ENCODE measurements at places on chromosomes 3 and 15. TPM values are rescaled to one million over a fixed set of nuclear protein-coding genes. Genes with fewer than 3 reads are reported as not detected.

- H3K4me1 ChIP-seq: no peaks in the 10 kb centered on the region
- H3K27ac ChIP-seq: no peak overlapping the region
- H3K4me3 ChIP-seq: no peak overlapping the region
- H3K36me3 ChIP-seq: no peaks in the 10 kb centered on the region
- H3K27me3 ChIP-seq: no peaks in the 10 kb centered on the region
Observed at GRCh38 chr3:81540787-81541186, 220.7 kb downstream of the GBE1 start.

DNA sequence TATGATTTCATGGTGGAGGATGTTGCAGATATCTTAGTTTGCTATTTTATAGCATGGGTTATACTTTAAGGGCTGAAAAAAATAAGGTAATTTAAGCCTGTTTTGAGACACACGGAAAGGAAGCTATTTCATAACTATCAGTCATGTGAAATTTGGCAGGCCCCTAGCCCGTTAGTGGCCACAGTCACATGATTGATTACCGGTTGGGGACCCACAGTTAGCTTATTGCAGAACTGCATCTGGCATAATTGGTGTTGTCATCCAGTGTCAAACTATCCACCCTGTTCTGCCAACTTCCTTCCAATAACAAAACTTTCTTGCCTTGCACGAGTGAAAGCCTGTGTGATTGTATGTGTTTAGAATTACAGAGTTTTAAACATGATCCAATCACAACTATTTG, 35.2 kb downstream of the FNDC3B start:
- no peak overlapping the region for H3K4me3 ChIP-seq
- H3K4me1 ChIP-seq: no peaks in the 10 kb centered on the region
- H3K36me3 ChIP-seq: no peaks in the 10 kb centered on the region
- H3K27me3 ChIP-seq: no peaks in the 10 kb centered on the region
- no peak for DNase-seq
- no peak overlapping the region for H3K27ac ChIP-seq

DNA sequence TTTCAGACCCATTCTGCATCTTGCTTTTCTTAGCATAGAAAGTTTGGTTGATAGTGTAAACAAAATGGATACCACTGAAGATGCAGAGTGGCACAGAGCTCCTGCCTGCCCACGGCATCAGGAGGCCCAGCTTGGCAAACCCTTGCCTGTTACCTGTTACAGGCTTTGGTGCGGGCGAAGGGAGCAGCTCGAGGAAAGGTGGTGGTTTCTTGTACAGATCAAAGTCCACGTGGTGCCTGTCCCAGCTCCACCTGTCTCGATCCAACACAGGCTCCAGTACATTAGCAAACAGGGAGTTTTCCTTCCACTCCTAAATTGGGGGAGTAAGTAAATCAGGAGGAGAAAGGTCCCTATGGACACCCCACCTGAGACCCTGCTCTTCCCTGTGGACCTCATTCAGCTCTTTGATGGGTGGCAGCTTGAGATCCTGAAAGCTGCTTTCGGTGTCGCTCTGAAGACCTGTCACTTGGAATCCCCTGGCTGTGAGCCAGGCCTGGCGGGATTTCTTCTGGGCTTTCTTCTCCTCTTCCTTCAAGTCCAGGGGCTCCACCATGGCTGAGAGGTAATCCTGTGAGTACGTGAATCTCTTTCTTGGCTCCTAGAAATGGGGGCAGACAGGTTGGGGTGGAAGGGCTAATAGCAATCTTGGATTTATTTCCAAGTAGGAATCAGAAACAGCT, 35.7 kb downstream of the ACAD9 start:
- no peak for DNase-seq
- no peak overlapping the region for H3K27ac ChIP-seq
- H3K36me3 ChIP-seq: peaks cover 35% of the 10 kb centered on the region

DNA sequence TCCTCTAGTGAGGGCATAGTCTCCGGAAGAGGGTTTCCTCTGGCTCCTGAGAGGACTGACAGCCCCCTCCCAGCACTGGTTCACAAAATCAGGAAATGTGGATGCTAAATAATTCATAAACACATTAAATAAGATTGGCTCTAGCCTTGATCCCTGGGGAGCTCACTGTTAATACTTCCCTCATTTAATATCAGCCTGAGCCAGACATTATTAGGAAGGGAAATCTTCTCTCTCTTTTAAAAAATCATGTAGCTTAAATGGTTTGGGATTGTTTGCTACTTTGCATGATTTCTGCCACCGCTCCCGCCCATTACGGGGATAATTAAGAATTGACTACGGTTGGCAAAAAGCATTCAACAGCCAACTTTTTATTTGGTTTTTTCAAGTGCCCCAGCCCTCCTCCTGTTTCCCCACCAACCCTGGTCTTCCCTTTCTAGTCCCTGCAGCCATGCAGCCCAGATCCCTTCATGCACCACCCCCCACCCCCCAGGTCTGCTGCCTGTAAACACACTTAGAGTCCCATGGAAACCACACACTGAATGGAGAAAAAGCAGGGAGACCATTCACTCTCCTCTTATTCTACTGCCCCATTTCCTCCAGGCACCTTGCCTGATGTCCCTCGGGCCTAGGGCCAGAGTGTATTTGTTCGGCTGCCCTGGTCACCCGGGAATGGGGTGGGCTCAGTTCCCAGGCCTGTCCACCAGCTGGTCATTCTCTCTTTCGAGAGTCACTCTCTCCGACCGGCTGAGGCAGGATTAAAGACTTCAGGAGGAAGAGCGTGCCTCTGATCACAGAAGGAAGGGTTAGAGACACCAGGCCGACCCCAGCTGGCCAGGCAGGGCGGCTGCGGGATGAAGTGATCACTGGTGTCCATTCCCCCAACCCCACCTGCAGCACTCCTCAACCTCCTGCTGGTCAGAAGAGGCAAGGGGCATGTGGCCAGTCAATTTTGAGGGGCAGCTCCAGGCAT, 45.1 kb downstream of the SEMA5B start:
- no peaks in the 10 kb centered on the region for H3K27me3 ChIP-seq
- H3K36me3 ChIP-seq: no peaks in the 10 kb centered on the region
- no peak overlapping the region for H3K27ac ChIP-seq
- no peak for DNase-seq
- no peak overlapping the region for H3K4me3 ChIP-seq

DNA sequence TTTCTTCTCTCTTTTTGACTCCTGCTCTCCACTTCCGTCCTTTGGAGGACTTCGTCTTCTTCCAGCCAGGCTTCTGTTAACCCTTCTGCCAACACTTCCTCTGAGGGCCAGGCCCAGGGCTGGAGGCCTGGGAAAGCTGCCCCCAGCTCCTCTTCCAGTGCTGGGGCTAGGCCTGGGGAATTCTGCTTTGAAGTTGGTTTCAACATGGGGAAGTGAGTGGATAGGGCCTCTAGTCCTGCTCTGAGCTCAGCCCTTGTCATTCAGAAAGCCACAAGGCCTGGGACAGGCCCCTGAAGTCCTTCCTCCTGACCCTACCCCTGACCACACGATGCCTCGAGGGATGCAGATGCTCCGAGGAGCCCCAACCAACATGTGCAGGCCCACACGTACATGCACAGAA, 53.9 kb upstream of the HERC1 start:
- H3K36me3 ChIP-seq: no peaks in the 10 kb centered on the region
- H3K27me3 ChIP-seq: no peaks in the 10 kb centered on the region
- no peak overlapping the region for H3K4me3 ChIP-seq
- DNase-seq: no peak
- H3K4me1 ChIP-seq: peaks cover 35% of the 10 kb centered on the region

DNA sequence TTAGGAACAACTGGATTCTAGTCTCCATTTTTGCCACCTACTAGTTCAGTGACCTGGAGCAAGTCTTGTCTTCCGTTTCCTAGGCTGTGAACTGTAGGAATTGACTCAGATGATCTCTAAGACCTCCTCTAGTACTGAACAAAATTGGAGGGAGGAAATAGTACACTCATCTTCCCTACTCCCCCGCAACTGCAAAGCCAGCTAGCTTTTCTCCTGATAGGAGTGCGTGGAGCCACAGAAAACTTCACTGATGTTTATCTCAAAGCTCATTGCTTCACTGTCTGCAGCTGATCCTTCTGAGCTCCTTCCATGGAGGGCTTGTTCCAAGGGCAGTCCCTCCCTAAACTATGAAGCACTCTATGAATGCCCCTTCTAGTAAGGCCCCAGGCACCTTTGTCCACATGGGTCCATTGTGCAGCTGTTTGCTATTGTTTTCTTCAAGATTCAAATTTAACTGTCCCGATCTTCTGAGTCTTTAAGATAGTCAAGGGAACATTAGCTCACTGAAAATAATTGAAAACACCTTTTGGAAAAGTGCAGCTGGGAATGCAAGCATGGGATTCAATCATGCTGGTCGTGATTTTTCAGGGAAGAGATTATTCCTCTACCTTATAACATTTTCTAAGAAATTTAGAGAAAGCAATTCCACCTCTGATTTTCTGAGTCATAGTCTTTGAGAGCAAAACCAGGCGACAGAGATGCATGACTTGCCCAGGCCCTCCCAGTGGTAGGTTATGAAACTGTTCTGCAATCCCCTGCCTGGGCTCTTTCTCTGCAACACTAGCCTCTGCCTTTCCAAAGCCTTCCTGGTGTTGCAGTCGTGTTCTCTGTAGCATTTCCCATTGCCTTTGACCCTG, 24.3 kb downstream of the FILIP1L start:
- no peaks in the 10 kb centered on the region for H3K4me1 ChIP-seq
- H3K36me3 ChIP-seq: no peaks in the 10 kb centered on the region
- H3K27me3 ChIP-seq: no peaks in the 10 kb centered on the region
- H3K4me3 ChIP-seq: no peak overlapping the region

DNA sequence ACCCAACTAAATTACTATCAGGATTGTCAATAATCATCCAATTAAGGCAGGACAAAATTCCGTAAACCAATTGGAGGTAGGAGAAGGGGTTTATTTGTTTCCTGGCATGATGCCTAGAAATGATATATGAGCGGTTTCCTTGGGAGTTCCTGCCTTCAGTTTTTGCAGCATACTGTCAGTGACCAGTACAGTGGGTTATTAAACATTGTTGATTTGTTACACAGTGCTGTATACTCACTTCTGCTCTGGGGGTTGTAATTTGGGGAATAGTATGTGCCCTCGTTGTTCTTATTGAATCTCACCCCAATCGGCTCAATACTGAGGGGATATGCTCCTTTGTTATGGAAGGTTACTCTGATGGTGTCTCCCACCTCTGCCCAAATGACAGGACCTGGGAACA, 22.2 kb downstream of the CP start:
- no peak overlapping the region for H3K27ac ChIP-seq
- no peaks in the 10 kb centered on the region for H3K27me3 ChIP-seq
- DNase-seq: no peak
- no peak overlapping the region for H3K4me3 ChIP-seq
- no peaks in the 10 kb centered on the region for H3K36me3 ChIP-seq

DNA sequence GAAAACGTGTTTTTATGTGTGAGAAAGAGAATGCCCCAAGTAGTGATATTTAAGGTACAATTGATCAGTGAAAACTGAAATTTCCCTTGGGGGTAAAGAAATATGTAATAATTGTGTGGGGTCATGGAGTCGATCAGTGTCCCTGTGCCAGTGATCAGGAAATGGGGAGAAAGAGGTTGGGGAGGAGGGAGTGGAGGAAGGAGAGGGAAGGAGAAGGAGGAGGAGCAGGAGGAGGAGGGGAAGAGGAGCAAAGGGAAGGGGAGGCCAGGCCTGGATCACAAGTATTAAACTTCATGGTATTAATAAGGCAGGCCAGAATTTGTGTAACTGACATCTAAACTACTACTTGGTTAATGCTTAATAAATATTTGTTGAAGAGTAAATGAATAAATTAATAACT, 30.4 kb downstream of the THSD4 start:
- no peaks in the 10 kb centered on the region for H3K27me3 ChIP-seq
- H3K27ac ChIP-seq: no peak overlapping the region
- no peaks in the 10 kb centered on the region for H3K36me3 ChIP-seq
- DNase-seq: no peak
- H3K4me1 ChIP-seq: no peaks in the 10 kb centered on the region
- no peak overlapping the region for H3K4me3 ChIP-seq

- no peak overlapping the region for H3K27ac ChIP-seq
- no peak for DNase-seq
- peaks cover 9% of the 10 kb centered on the region for H3K4me1 ChIP-seq
Observed at GRCh38 chr3:142276781-142277180, 51.4 kb upstream of the GK5 start.

GRCh38 chr3:111311709-111312235, 230.2 kb upstream of the CD96 start:
- no peak overlapping the region for H3K4me3 ChIP-seq
- no peaks in the 10 kb centered on the region for H3K27me3 ChIP-seq
- DNase-seq: no peak

- no peaks in the 10 kb centered on the region for H3K4me1 ChIP-seq
- no peaks in the 10 kb centered on the region for H3K36me3 ChIP-seq
- H3K27me3 ChIP-seq: no peaks in the 10 kb centered on the region
- DNase-seq: no peak
Observed at GRCh38 chr3:7669641-7670040, 808.7 kb downstream of the GRM7 start.

DNA sequence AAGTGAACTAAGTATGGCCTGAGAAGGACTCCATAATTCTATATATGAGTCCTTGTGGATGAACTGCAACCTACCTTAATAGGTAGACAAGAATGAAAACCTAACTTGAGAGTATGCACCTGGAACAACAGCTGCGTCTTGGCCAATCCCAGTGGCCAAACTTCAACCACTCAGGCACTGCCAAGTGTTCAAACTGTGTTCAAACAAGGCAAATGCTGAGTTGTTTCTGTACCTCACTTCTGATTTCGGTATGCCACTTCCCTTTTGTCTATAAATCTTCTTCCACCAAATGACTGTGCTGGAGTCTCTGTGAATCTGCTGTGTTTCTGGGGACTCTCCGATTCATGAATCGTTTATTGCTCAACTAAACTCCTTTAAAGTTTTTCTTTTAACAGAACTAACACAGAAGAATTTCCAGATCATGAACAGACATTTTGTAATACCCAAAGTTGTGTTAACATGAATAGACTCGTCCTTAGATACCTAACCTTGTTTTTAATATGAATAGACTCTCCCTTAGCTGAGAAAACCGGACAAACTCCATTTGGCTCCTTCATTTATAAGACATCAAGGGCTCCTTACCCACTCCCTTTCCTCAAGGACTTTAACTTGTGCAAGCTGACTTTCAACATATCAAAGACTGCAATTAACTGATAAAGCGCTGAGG, 4.1 kb downstream of the ZNF717 start:
- peaks cover 6% of the 10 kb centered on the region for H3K4me1 ChIP-seq
- H3K27ac ChIP-seq: no peak overlapping the region
- H3K27me3 ChIP-seq: no peaks in the 10 kb centered on the region
- H3K36me3 ChIP-seq: peaks cover 3% of the 10 kb centered on the region
- H3K4me3 ChIP-seq: no peak overlapping the region

DNA sequence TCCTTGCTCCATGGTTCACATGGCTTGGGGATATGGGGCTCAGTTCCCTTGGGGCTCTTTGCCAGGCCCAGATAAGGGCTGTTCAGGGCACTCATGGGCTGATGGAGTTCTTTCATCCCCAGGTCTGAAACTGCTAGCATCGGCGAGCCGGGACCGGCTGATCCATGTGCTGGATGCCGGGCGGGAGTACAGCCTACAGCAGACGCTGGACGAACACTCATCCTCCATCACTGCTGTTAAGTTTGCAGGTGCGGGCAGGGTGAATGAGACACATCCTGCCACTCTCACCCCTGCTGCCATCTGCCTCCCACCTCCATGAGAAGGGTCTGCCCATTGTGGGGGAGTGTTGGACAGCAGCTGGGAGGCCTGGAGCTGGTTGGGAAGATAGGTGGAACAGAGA, 11.1 kb upstream of the JMJD7 start:
- H3K4me1 ChIP-seq: no peaks in the 10 kb centered on the region
- H3K27me3 ChIP-seq: no peaks in the 10 kb centered on the region
- no peak overlapping the region for H3K27ac ChIP-seq

SLCO2A1 gene
- total RNA-seq: not detected

NR2E3 gene
- total RNA-seq: not detected

FETUB gene
- not detected for total RNA-seq

LIPC gene
- 0.28 TPM for total RNA-seq

TLR9 gene
- 0.22 TPM for total RNA-seq

STXBP5L gene
- total RNA-seq: not detected

MCF2L2 gene
- total RNA-seq: 3.5 TPM

All from CD8-positive, alpha-beta memory T cell (primary cell).